ENCODE measurements at places on chromosomes 6 and 20.

GRCh38 chr6:91029211-91029610 lies 442.3 kb upstream of the MAP3K7 start:
- DNase-seq = no peak

DNA sequence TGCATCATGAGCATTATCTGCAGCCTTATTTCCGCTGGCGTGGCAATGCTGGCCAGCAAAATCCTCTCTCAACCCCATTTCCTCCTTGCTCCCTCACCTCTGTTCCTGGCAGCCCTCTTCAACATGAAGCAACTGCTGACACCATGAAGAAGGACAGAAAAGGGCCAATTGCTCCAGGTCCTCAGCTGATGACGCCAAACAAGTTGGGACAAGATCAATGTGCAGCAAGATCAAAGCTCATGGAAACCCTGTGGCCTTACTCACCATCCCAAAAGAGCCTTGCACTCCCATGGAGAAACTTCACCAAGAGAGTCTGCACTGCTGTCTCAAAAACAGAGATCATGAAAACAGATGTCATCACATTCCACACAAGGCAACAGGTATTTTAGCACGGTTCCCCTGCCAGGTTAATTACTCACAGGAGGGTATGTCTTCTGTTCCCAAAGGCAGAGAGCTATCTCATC lies 7.4 kb downstream of the GFOD1 start:
- DNase-seq = no peak

- DNase-seq = no peak
Measured at GRCh38 chr6:16774437-16774836, 13.2 kb upstream of the ATXN1 start.

DNA sequence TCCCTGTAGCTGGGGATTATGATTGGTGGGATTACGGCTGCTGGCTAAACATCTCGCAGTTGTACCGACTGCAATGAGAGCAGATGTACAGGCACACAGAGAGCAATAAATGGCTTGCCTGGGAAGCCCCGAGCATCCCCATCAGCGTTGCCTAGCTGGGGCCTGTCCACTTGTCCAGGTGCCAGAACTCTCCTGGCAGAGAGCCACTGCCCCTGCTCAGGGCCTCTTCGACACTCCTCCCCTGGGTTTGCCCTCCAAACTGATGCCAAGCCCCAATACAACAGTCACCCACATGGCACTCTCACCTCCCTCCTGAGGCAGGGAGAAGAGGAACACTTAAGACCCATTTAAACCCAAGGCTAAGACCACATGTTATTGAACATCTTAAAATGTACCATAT lies 715.1 kb downstream of the PTPRT start:
- no peak for DNase-seq

DNA sequence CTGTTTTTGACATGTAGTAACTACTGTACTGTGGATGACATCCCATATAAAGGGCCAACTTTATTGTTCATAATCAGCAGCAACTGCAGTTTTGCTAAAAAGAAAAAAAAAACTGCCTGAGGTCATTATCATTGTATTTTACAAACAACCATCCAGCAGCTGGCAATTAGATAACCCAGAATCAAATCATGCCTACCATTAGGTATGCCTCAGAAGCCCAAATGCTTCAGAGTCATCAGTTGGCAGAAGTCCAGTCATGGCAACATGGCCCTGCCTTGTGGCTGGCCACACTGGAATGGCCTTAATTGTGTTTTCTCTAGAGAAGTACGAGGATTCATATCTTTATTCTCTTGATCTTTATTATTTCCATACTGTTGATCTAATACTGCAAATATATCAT lies 462.4 kb upstream of the NRSN1 start:
- DNase-seq = no peak

DNA sequence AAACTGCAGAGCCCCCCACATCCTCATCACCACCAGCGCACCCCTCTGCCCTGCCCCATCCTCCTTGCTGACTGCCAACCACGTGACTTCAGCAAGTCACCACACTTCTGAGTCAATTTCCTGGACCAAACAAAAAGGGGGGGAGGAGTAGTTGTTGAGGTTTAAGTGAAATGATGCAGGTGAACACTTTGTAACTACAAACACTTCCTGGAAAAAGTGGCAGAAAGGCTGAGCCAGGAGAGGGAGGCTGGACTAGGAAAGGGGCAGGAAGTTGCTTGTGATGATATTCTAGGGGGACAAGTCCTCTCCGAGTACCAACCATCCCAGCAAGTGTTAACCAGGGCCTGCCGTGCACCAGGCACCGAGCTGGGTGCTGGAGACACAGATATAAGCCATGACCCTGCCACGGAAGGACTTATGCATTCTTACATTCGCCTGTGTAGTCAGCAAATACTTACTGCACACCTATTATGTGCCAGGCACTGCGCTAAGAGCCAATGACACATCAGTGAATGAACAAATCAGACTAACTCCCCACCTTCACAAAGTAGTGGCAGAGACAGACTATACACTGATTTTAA lies 67.3 kb downstream of the PREX1 start:
- no peak for DNase-seq

All from mesenteric fat pad (tissue), 1 donor.